ENCODE measurements at places on chromosomes 12 and 14.

DNA sequence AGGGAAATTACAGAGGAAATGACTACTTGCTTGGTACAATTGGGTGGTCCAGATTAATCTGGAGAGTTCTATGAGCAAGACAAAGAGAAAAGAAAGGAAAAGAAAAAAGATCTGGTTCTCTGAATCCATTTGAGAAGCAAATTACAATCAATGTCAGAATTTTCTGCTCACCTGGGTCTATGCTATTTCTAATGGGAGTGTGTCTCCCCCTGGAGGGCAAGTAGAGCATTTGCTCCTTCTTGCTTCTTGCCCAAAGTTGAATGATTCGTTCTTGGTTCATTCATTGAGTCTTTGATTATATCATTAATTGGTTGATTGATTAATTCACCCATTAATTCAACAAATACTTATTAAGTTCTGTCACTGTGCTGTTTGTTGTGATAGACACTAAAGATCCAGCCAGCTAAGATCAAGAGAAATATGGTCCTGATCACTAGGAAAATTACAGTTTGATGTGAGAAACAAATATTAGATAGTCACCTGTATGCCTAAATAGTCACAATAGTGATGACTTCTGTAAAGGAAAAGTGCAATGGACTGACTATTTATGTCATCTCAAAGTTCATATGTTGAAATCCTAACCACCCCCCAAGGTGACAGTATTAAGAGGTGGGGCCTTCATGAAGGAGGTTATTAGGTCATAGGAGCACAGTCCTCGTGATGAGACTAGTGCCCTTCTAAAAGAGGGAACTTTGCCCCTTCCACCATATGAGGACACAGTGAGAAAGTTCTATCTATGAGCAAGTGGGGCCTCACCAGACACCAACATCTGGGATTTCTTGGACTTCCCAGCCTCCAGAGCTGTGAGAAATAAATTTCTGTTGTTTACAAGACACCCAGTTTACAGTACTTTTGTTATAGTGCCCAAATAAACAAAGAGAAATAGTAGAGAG, 8.0 kb upstream of the ASB8 start:
- ATAC-seq: no peak

- no peak for ATAC-seq
Measured at GRCh38 chr12:20289520-20289919, 78.8 kb upstream of the PDE3A start.

DNA sequence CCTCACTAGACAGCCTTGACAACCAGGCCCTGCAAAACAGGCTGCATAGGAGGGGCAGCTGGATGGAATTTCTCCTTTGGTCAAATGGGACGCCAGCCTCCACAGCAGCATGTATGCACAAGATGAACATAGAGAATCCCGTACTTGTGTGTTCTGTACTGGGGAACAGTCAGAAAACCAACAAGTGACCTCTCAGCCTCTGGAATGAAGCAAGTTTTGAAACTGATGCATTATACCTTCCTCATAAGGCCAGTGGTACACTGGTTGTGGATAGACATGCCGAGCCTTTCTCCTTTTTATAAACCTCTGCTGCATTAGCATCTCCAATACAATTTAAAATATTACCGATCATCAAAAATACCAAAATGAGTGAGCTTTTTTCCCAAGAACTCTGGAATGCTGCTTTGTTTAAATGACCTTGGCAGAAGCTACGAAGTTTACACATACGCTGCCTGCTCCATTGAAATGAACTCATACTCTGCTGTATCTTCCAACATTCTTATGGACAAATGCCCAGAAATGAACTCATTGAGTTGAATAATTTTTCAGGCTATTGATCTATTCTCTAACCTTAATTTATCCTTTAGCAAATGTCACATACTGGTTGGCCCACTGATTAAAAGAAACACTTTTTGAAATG, 47.6 kb upstream of the FERMT2 start:
- peak; percentile 61 for ATAC-seq

DNA sequence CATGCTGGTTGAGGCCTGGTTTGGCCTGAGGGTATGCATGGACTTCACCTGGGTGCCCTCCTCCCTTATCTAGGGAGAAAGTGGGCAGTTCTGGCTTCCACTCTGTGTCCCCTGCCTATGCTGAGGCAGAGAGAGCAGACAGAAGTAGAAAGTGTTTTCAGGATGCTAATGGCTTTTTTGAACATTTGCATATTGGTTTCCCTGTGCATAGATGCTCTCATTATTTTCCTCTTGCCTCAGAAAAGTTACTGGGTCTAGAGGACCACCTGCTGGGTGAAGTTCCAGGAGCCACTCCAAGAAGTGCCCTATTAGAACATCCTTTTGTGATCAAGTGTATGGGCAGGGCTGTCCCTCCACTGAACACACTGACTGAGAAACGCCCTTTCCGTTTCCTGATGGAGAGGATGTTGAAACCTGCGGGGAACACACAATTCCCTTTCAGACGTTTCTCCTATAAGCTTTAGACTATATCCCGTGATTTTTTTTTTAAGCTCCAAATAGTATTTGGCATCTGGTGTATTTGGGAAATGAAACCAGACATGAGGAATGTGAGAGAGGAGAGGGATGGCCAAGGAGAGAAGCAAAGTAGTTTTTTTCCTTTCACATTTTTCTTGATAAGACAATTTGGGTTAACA, 66.6 kb downstream of the DAAM1 start:
- ATAC-seq: peak; percentile 74

- ATAC-seq: no peak
Measured at GRCh38 chr12:40561395-40561966, 130.8 kb upstream of the CNTN1 start.

DNA sequence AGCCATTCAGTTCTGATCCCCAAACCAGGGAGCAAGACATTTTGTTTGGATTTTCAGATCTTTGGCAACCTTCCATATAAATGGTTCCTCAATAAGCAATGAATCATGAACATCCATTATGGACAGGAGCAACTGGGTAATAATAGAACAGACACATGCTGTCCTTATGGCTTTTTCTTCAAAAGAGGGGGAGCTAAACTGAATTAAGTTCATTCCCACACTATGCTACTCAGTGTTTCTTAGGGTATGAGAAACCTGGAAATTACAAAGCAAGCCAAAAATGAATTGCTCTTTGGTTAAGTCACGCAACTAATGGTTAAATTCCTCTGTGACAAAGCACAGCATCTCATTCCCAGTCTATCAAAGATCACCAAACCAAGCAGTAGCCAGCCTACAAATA, 51.0 kb downstream of the PTGER2 start:
- ATAC-seq: no peak

DNA sequence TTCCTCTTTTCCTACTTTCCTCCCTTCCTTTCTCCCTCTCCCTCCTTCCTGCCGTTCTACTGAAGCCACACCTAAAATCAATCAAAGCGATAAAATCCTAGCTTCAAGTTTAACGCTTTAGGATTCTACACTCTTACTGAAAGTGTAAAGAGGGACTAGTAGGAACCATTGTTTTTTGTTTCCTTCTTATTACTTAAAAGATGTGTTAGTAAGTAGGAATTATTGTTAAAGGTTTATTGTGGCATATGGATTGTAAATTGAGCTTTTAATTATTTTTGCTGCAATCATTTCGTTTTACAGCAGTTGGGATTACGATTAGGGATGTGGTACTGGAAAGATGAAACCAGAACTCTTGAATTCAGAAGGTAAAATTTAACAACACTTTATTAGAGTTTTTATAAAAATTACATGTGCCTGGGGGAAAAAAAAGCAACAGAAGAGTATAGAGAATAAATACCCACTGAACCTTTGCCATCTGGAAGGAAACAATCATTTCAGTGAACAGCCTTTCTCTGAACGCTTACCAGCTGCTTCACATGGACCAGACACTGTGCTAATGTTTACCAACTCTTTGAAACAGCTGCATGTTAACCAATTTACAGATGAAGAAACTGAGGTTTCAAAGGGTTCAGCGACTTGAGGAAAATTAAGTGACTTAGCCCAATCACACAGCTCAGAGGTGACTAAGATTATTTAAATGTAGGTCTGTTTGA, 1.0 kb downstream of the PPP1R36 start:
- no peak for ATAC-seq

DNA sequence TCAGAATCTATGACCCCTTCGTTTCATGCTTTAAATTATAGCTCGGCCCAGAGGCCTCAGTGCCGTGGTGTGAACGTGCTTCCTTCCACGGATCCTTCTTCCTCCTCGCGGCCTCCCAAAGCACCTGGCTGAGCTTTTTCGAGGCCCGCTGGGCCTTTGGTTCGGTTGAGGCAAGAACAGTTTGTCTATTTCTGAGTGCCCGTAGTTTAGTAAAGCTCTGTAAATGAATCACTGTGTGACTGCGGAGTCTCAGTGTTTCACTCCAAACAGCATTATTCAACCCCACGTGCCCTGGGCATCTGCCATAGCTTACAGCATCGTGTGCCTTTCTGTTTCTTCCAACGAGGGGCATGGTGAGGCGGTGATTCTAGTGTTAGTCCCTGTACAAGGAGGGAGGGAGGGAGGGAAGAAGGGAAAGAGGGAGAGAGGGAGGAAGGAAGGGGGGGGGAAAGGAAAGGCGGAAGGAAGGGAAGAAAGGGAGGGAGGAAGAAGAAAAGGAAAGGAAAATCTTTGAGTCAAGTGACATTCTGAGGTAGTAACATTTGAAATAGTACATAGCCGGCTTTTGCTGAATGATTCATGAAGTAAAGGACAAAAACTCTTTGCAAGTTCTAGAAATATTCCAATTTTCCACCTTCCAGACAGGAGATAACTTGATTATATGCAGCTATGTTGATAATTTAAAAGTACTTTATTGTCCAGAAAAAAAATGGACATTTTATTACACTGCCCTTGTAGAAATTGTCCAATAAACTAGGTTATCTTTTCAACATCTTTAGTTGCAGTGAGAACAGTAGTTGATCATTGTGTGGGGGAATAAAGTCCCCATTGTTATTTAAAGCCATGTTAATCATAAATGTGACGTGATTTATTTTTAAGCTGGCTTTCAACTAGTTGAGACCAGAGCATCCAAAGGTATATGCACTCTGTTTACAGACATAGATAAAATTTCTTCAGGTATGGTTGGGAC, 1.2 kb upstream of the TRIM9 start:
- no peak for ATAC-seq

DNA sequence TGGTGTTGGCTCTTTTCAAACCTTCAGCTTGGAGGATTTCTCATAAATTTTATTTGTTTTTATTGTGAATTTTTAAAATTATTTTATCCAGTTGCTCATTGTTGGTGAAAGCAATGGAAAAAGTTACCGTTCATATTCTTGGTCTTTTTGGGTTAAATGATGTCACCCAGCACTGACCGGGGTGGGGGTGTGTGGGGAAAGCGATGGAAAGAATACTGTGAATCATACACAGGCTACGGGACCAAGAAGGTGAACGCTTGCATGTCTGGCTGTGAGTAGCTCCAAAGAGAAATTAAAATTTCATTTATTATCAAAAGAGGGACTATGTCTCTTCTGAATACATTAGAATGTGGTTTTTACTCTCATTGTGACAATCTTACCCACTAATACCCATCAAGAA, 430.1 kb downstream of the AEBP2 start:
- no peak for ATAC-seq

- no peak for ATAC-seq
Measured at GRCh38 chr14:31530136-31530535, 31.1 kb upstream of the NUBPL start.

DNA sequence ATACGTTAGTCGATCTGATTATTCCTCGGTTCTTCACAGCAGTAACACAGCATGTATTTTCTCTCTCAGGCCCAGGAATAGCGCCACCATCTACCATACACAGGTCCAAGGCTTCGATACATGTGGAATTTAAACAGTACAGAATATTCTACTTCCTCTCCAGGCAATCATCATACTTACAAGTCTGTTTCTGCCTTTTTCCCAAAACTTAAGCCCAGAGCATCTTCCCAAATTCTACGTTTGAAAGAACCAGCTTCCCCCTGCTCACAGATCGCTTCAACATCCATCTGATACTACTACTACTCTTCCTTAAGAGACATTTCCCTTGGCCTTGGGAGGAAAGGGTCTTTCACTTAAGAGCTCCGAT, 626 bp downstream of the TXNDC16 start:
- ATAC-seq: no peak

DNA sequence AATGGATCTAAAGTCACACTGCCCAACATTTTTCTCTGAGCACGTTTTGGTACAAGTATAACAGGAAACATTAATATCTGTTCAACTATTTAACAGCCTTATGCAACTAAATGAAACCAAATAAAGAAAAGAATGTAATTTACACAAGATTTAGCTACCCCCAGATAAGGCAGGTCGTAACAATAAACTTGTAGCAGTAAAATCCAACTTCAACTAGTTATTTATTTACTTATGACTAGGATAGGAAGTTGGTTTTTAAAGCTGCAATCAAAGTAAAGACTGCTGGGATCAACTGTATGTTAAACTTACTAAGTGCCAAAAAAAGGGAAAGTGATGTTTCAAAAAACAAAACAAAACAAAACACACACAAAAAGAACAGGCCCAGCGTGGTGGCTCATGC, 30.9 kb downstream of the FERMT2 start:
- ATAC-seq: no peak

DNA sequence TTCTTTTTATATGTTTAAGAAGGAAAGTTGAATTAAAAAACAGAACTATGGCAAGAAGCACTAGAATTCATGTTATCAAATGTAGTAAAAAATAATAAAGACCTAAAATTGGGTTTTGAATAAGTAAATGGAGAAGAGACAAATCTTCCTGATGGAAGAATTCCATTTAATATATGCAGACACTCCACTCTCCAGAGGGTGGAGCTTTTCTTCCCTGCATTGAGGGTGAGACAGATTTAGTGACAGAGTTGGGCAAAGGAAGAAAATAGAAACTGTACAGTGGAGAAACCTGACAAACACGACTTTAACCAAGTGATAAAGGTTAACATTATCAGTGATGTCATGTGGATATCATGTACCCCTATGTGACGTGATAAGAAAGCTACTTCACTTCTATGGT, 217.6 kb downstream of the PRKD1 start:
- ATAC-seq: no peak

DNA sequence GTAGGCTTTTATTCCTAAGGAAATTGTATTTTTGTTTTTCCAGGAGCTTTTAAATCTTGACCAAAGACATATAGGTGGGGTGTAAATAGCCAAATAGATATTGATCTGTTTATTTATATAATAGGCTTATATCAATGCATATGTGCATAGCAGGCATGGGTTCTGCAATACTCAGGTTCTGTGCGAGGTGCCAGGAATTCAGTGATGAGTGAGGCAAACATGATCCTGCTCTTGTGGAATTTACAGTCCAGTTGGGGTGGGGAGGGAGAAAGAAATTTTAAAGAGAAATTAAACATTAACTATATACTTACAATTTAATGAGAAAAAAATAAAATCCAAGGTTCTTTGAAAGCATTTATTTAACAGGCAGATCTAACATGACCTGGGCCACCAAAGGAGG, 160.3 kb upstream of the HIF1A start:
- ATAC-seq: no peak
